Left kidney (tissue), 8 donors: ENCODE measurements at places on chromosomes 1 and 21.

GRCh38 chr1:224057461-224058199 is 56.3 kb upstream of the FBXO28 start:
- DNase-seq, result no peak

DNA sequence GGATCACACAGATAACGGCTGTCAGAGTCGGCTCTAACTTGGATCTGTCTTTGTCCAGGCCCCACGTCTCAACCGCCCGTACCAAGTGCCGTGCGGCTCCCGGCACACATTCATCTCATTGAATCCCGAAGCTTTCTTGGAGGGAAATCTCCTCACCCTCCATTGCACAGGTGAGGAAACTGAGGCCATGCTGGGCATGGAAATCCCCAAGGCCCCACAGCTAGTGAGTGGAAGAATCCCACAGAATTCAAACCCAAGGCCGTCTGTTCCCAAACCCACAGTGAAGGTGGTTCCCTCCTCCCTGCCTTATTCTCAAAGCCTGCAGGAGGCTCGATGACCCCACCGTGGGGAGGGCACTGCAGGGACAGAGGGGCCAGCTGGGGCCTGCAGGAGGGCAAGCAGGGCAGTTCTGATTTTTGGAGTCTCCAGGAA is 437.9 kb downstream of the MATN1 start:
- no peak for DNase-seq

GRCh38 chr1:114756009-114756892 is 1.5 kb downstream of the CSDE1 start:
- DNase-seq, result no peak

GRCh38 chr1:94384485-94385265 is 33.5 kb upstream of the ABCD3 start:
- DNase-seq, result no peak

- DNase-seq, result peak; percentile 65
These were observed 28.1 kb downstream of the RABIF start for GRCh38 chr1:202860744-202861419.

- peak; percentile 33 for DNase-seq
These were observed 614 bp upstream of the CACNA1E start for GRCh38 chr1:181482521-181483284.

DNA sequence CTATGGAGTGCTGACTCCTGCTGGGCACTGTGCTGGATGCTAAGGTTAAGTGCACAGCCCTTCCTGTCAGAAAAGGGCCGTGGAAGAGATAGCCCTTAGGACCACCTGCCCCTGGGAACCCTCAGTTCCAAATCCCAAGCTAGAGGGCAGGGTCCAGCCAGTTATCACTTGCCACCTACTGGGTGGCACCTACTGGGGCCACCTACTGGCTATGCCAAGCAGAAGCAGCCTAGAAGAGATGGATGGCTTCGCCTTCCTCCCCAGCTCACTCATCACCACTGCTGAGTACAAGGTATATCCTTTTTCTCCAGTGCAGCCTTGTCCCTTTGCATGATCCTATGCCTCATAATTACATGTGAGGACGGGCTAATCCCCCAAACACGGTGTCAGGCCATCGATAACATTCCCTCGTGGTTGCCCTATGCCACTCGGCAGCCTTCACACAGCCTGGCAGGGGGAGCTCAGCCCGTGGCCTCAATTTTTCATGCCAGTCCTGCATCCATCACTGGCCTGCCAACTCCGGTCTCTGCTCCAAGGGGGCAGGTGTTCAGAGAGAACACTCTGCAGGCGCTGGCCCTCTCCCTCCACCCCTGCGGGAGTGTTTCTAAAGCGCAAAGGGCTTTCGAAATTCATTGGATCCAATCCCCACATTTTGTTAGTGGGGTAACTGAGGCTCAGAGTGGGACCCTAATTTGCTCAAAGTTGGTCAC is 49.0 kb downstream of the SYT2 start:
- DNase-seq, result no peak
